ENCODE measurements at places on chromosomes 1 and 21. TPM values are rescaled to one million over a fixed set of nuclear protein-coding genes. Genes with fewer than 3 reads are reported as not detected.

Gene ALPL
- total RNA-seq = not detected

Gene CMPK1
- 100.0 TPM for total RNA-seq

Gene CCDC181
- total RNA-seq = not detected

Gene FCRLB
- total RNA-seq = not detected

Gene ST6GALNAC5
- total RNA-seq = not detected

Gene CELA2B
- not detected for total RNA-seq

Gene LCE3D
- total RNA-seq = not detected

Gene ATP1A2
- not detected for total RNA-seq

Gene ZNF683
- total RNA-seq = not detected

Gene CFHR2
- total RNA-seq = not detected

Gene ATP6V0B
- total RNA-seq = 187 TPM

Gene ARHGEF16
- total RNA-seq = not detected

All from activated T-helper 1 cell treated with anti-CD3 and anti-CD28 coated beads, Interleukin-12 subunit alpha, Interleukin-12 subunit beta, Interleukin-2, Interleukin-4 antibody, amounts not matched to agents 30 ng/mL and 10 ng/mL and 1 ng/mL, durations not matched to agents 14 hours and 24 hours and 36 hours (primary cell).